ENCODE measurements at places on chromosomes 16 and 17. TPM values are rescaled to one million over a fixed set of nuclear protein-coding genes. Genes with fewer than 3 reads are reported as not detected.

DNA sequence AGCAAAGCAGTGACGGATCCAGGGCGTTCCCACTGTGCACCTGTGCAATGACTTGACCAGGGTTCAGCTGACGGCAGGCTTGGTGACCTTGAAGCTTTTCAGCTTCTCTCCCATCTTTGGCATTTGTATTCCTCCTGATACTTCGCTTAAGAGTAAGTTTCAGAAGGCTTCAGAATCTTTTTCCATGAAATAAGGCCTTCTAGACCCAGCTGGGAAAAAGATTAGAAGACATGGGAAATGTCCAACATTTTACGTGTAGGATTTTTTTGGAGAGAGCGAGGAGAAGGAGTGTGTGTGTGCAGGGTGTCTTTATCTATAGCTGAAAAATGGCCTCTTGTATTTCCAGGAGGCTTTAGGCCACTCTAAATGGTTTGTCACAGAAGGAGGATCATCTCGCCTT lies 104.1 kb downstream of the BANP start:
- no peak for DNase-seq

DNA sequence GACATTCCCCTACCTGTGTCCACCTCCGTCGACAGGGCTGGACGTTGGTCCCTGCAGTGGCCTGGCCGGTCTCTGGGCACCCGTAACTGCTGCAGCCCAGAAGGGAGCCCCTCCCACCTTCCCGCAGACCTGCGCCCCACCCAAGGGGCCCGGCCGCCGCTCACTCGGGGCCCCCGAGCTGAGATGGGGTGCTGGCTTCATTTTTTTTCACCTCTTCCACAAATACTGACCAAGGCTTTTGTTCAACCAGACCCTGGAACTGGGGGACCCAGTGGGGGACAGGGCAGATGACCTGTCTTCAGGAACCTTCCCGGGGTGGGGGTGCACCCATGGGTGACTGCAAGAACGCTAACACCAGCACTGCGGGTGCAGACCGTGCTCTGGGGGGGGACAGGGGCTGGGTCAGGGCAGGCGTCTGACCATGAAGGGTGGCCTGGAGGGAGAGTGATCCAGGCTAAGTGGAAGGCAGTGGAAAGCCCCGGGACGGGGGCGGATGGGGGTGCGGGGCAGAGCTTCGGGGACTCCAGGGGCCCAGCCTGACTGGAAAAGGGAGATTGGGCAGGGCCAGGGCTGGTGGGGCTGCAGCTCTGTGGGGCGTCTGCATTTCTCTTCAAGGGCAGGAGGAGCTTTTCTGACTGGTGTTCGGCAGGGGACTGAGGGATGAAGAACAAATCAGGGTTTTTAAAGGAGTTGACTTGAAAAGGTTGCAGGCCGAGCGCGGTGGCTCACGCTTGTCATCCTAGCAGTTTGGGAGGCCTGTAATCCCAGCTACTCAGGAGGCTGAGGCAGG lies 42.3 kb downstream of the SLC7A5 start:
- no peak for DNase-seq

GRCh38 chr17:8125947-8126490 lies 2.1 kb upstream of the HES7 start:
- DNase-seq: no peak

- DNase-seq: no peak
These were observed 123.1 kb downstream of the FOXL1 start for GRCh38 chr16:86701286-86701975.

- DNase-seq: no peak
These were observed 144.1 kb upstream of the HLF start for GRCh38 chr17:55120651-55121050.

DNA sequence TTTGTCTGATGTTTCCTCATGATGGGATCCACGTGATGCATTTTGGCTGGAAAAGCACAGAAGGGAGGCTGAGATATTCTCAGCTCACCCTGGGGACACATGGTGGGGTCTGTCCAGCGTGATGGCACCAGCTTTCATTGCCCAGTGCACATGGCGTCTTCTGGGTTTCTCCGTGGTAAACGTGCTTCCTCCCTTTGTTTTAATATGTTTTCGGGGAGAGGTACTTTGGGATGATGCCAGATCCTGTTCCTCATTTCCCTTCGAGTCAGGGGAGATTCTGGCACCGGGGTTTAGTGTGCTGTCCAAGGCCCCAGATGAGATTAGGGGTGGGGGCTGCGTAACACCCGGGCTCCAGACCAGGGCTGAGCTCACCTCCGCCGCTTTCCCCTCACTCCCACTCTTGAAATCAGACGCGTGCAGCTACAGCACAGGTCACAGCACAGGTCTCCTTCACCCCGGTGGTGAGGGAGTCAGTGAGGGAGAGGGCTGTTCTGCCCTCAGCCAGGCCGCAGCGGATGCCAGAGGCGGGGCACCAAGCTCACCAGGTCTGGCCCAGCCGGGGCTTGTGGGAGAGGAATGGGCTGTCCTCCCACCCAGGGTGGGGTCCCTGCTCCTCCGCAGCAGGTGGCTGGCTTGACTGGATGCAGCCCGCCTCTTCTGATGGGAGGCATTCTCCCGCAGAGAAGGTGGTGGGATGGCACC lies 33.9 kb downstream of the COX4I1 start:
- no peak for DNase-seq

KIF2B gene
- total RNA-seq: not detected

CES1 gene
- 25.0 TPM for total RNA-seq

ACSM5 gene
- total RNA-seq: 0.32 TPM

SPNS2 gene
- total RNA-seq: 7.5 TPM

TP53TG3B gene
- not detected for total RNA-seq

E4F1 gene
- 14.0 TPM for total RNA-seq

PRR35 gene
- total RNA-seq: not detected
